ENCODE measurements at places on chromosomes 6 and 20.

DNA sequence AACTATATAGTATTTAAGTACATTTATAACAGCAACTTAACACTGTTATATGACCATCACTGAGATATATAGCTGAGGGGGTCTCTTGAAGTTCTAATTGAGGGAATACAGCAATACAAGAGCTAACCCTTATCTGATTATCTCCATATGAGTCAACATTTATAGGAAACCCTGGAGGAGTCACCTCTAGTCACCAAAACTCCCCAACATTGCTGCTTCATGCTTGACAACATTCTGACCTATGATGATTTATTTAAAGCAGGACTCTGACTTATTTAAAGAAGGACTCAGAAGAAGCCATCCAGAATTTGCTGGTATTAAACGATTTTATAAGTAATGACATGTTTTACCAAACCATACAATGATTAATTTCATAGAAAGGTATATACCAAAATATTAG is 182.6 kb upstream of the NOX3 start:
- DNase-seq = no peak

GRCh38 chr6:15877231-15877630 is 214.4 kb upstream of the DTNBP1 start:
- no peak for DNase-seq

- DNase-seq = no peak
Observed at GRCh38 chr20:37309936-37310590, 20.6 kb downstream of the MANBAL start.

DNA sequence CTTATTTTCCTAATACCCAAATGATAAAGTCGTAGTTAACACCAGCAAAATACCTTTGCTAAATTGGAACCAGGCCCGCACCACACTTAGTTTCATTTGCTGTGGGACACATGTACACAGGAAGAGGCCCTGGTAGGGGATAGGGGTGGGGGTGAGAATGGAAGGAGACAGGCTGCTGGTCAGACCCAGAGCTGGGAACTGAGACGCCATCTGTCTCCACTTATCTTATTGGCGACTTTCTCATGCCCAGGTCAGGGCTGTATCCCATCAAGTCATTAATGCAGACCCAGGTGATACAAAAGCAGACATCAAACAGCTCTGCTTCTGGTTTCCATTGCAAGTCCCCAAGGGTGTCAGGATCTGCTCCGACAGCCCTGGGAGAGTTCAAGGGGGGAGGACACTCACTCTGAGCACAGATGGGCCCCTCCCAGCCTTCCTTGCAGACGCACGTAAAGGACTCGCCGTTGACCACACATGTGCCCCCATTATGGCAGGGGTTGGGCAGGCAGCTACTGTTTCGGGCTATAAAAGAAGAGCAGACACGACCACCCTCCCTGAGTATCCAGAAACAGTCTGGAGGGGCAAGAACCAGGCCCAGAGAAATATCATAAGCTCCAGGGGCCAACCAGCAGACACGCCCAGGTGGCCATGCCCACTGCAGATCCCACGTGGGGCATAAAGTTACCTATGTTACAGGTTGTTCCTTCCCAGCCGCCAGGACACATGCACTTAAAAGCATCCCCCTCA is 29.2 kb downstream of the JAG1 start:
- no peak for DNase-seq

DNA sequence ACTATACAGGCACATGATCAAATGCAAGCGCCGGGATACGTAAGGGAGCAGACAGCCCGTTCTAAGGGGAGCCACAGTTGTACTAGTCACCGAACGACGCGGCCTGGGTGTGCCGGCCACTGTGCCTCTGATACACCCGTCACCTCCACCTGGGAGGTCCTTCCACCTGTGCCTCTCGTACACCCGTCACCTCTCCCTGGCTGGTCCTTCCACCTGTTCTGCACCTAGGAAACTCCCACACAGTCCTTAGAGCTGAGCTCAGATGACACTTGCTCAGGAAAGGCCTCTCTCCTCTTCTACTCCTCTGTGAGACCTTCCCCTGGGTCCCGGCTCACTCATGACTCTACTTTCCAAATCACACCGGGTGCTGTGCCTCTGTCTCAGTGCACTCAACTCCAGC is 245.0 kb downstream of the TTLL2 start:
- no peak for DNase-seq

DNA sequence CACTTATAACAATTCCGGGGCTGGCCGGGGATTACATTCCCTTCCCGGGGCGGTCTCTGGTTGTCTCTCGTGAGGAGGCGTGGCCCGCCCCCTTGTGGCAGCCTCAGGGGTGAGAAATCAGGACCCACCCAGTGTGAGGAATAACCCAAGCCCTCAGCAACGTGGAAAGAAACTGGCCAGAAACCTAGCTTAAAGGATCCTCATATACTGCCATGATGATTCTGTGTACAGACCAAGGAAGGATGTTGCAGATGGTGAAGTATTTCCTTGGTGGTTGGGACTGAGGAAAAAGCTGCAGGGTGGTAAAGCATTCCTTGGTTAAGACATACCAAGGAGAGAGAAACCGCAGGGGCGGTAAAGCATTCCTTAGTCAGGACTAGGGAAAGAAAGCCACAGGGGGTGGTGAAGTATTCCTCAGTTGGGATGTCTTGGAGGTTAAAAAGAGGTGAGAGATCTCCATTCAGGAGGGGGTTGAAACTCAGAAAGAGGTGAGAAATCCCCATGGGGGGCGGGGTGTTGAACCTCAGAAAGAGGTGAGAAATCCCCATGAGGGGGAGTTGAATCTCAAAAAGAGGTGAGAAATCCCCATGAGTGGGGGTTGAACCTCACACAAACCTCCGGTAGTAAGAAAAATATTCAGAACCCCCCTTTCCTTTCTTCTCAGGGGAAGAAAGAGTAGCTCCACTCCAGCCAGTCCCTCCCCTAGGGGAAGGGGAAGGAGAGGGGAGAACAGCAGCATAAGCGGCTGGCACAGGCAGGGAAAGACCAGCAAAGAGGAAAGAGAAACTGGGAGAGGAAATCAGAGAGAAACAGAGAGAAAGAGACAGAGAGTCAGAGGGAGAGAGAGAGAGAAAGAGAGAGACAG is 238.1 kb downstream of the RNGTT start:
- DNase-seq = peak; percentile 2

GRCh38 chr6:42142118-42142835 is at the start of gene C6orf132:
TSS of gene C6orf132 (minus strand) at chr6:42142620. CDS start at chr6:42142444, 176 bp downstream.
- peak; percentile 2 for DNase-seq

DNA sequence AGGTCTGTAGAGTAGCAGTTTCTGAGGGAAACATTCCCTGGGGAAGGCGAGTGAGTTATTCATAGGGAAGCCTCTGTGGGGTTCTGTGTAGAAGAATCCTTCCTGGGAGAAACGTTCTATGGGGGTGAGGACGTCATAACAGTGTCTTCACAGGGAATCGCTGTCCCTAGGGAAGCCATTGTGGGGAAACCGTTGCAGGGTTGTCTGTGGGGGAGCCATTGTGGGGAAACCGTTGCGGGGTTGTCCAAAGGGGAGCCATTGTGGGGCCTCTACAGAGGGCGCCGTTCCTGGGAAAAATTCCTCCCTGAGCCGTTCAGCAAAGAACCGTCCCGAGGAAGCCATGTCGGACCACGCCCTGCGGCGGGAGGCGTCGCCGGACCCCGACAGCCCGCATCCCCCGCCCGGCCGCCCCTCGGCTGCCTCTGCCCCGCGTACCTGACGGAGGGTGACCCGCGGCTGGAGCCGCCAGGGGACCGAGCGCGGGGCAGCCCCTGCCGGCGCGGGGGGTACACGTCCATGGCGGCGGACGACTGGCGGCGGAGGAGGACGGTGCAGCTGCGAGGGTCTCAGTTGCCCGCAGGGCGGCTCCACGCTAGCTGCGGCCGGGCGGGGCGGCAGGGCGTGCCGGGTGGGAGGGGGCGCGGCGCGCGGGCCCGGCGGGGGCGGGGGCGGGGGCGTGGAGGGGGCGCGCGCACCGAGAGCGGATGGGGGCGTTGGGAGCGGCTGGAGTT is at the start of gene DNAAF9:
Gene DNAAF9 (minus strand): TSS at position 630 of the 731 bp plus-strand sequence. CDS start 112 bp downstream, at position 518.
- DNase-seq = peak; percentile 33

- DNase-seq = no peak
Observed at GRCh38 chr20:10255846-10256245, 37.2 kb downstream of the SNAP25 start.

DNA sequence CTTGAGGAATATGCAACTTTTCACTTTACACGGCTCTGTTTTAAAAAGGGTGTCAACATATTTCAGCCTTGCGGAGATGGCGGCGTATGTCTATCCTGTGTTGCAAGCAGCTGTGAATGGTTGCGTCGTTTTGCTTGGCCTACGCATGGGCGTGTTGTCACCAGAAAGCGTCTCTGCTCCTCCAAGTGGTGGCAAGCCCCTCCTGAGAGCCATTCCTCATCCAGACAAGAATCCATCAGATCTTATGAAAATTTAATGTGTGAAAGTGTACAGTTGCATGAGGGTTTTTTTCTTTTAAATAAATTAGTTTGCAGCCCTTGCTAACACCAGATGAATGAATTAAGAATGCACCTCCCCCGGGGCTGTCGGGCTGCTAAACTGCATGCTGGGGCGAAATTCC is 114.4 kb downstream of the PHACTR3 start:
- DNase-seq = no peak

DNA sequence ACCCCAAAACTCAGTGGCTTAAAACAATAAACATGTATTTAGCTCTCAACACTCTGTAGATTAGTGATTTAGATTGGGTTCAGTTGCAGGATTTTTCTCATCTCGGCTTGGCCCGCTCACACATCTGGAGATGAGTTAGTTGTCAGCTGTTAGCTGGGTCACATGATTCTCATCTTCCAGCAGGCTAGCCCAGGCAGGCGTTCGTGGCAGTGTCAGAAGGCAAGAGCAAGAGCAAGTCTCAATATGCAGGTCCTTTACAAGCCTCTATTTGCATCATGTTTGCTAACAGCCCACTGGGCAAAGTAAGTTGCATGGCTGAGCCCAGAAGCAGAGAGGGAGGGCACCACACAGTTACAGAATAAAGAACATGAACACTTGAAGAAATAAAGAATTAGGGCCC is 83.6 kb upstream of the MYLIP start:
- DNase-seq = no peak

DNA sequence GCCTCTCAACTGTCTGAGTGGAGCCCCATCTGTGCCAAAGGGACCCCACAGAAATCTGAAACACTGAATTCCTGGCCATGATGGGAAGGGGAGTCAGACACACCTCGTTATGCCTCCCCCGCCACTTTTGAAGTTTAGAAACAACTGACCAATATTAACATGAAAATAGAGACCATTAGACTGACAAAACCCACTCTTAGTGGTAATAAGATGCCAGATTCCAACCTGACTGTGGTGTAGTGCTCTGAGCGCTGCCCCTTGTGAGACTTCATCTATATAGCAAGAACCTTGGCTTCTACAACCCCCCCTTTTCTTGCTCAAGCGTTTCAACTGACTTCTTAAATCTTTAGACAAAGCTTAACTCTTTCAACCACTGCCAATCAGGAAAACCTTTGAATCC is 46.1 kb upstream of the UNC93A start:
- no peak for DNase-seq

DNA sequence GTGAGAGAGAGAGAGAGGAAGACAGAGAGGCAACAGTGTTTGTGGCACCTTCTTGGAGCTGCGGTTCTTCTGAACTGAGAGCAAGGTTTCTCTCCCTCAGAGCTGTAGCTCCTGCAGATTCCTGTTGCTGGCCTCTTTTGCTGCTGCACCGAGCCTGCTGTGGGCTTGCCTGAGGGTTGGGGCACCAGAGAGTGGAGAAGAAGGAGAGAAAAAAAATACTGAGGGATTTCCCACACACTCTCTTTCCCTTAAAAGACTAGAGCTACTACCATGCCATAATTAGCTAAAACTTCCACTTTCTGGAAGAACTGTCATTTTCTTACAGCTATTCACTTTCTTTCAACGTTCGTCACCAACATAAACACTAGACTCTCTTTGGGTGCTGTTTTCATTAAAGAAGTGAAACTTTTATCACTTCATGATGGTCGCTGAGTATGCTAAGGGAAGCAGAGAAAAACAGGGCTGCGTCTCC is 18.2 kb upstream of the ECI2 start:
- no peak for DNase-seq

DNA sequence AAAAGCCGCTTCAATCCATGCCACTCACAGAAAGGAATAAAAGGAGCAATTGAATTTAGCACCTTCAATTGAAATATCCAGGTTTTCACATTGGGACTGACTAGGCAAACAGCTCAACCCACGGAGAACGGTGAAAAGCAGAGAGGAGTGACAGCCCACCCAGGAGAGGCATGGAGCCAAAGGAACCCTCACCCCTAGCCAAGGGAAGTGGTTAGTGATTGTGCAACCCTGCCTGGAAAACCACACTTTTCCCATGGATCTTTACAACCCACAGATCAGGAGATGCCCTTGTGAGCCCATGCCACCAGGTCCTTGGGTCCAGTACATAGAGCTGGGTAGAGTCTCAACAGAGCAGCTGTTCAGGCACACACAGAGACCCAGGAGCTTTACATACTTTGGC is 911.8 kb downstream of the EPHA7 start:
- DNase-seq = no peak

GRCh38 chr6:128367437-128367836 is 153.0 kb downstream of the PTPRK start:
- no peak for DNase-seq

- no peak for DNase-seq
Observed at GRCh38 chr6:106097411-106098231, 11.5 kb downstream of the PRDM1 start.

All from NCI-H2081 (cell line).